ENCODE measurements at places on chromosomes 3 and 15.

GRCh38 chr3:48571938-48572337 is 8.4 kb upstream of the UCN2 start:
- no peak for DNase-seq

GRCh38 chr15:73142802-73143762 is 90.8 kb downstream of the NEO1 start:
- no peak for DNase-seq

GRCh38 chr15:63915873-63916771 is 82.4 kb upstream of the HERC1 start:
- peak; percentile 35 for DNase-seq

GRCh38 chr15:77629070-77630030 is 3.4 kb downstream of the LINGO1 start:
- DNase-seq: no peak

DNA sequence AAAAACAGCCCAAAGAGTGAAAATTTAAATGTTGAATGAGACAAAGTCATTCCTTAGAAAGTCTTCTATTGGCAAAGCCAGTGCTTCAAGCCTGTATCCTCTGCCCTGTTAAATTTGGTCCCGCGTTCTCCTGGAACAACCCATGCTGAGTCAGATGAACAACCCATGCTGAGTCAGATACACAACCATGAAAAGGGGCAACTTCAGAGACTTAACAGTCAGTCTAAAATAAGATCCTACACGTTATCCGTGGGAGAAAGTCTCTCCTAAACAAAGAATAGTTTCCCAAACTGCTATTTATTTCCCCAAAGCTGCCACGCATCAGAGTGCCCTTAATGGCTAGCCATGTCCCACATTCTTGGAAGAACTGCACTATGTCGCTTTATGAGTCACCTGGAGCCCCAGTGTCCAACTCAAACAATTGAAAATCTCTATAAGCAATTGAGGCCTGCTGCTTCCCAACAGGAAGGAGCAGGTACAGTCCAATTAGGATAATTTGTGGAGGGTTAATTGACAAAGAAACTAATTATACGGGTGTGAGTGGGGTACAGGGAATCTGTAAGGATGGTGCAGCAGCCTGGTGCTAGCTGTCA is 66.1 kb downstream of the WHAMM start:
- peak; percentile 49 for DNase-seq

DNA sequence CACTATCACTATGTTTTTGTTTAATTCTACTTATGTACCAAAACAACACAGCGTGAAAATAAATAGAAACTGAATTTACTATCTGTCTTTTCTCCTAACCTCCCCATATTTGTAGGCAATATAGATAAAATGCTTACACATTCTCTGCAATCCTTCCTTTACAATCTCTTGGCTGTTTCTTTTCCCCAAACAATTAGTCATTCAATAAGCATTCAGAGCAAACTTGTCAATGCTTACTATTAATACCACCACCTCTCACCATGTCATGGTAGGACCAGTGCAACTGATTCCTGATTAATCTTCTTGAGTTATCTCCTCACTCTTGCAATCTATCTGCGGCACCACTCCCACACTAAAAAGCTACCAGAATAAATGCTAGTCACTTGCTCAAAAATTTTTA is 74.0 kb upstream of the TTBK2 start:
- peak; percentile 65 for DNase-seq

GRCh38 chr3:59970376-59970775 is 920.6 kb upstream of the CFAP20DC start:
- no peak for DNase-seq

DNA sequence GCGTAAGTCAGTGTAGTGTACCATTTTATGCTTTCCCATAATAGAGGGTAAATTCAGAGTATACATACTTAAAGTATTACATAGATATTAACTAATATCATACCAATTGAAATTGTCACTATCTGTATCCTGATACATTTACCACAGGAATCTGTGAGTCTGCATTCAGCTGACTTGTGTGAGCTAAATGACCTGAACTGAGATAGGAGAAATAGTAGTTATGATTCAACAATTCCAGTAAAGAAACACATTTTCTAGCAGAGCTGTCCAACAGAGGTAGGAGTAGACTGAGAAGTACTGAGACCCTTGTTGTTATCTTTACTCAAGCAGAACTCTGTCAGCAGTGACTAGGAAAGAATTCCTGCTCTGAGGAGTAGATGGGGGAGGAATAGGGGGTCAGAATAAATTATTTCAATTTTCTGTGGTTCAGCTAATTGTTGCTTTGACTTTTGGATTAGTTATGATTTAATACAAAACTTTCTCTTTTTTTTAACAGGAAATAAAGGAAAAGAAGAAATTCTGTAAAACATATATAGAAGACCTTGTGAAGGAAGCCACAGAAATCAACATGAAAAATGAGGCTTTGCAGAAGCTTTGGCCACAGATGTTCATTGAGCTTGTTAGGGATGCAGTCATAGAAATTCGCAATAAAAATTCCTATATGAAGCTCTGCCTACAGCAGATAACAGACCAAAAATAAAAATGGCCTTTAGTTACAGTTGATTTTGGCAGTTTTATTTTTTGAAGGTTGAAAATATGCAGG is 66.2 kb upstream of the THSD4 start:
- peak; percentile 98 for DNase-seq

DNA sequence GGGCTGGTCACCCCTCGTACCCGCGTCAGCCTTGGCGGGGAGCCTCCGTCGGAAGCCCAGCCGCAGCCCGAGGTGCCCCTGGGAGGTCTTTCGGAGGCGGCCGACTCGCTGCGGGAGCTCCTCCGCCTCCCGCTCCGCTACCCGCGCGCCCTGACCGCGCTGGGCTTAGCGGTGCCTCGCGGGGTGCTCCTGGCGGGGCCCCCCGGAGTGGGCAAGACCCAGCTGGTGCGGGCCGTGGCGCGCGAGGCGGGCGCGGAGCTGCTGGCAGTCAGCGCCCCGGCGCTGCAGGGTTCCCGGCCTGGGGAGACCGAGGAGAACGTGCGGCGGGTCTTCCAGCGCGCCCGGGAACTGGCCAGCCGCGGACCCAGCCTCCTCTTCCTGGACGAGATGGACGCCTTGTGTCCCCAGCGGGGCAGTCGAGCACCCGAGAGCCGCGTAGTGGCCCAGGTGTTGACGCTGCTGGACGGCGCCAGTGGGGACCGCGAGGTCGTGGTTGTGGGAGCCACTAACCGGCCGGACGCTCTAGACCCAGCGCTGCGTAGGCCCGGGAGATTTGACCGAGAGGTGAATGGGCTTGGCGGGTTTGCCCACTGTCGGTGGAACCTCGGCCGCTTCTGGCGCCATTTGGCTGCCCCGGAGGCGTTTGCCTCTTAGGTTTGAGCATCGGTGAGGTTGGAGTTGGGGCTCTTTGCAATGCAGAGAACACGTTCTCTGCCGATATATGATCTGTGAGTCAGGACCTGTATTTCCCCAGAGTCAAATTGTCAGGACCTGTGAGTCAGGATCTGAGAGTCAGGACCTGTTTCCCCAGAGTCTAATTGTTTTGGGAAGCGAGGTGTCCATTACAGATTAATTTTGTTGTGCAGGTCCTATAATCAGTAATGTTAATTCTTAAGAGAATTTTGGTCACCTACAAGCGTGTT is 24.9 kb upstream of the GATM start:
- DNase-seq: peak; percentile 12

GRCh38 chr3:116052602-116053001 is 392.7 kb downstream of the LSAMP start:
- DNase-seq: no peak

GRCh38 chr3:97662762-97663161 is 101.8 kb upstream of the ARL6 start:
- no peak for DNase-seq

GRCh38 chr3:100254168-100254777 is 6.5 kb upstream of the TBC1D23 start:
- DNase-seq: peak; percentile 78

GRCh38 chr15:77347197-77347596 is 72.7 kb downstream of the PEAK1 start:
- DNase-seq: no peak

- peak; percentile 62 for DNase-seq
These were observed 60.4 kb upstream of the RBM5 start for GRCh38 chr3:50028346-50028745.

GRCh38 chr15:95609096-95609495 is 721.4 kb upstream of the NR2F2 start:
- DNase-seq: peak; percentile 25

DNA sequence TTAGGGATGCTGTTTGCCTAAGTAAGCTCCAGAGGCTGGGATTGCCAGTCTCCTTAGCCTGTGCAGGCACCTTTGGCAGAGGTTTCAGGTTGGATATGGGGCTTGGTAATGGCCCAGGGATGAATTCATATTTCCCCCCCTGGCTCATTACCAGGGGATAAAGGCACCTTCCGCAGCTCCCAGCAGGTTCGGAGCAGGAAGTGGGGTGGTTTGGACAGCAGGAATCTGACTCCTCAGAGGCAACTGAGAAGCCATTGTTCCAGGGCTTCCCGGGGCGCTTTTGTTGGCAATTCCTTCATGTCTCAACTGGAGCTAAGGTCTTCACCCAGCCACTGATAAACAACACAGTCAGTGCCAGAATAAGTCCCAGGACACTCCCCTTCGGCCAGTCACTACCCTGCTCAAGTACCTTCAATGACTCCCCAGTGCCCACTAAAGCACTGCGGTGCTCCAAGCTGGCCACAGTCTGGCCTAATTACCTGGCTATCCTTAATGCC is 85.3 kb upstream of the SLC6A6 start:
- no peak for DNase-seq

DNA sequence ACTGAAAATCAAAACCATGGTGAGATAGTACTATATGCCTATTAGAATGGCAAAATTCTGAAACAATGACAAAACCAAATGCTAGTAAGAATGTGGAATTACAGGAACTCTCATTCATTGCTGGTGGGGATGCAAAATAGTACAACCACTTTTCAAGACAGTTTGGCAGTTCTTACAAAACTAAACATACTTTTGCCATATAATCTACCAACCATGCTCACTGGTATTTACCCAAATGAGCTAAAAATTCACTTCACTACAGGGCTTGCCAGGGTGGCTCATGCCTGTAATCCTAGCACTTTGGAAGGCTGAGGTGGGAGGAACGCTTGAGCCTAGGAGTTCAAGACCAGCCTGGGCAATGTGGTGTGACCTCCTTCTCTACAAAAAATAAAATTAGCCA is 40.0 kb downstream of the MYO9A start:
- DNase-seq: no peak

DNA sequence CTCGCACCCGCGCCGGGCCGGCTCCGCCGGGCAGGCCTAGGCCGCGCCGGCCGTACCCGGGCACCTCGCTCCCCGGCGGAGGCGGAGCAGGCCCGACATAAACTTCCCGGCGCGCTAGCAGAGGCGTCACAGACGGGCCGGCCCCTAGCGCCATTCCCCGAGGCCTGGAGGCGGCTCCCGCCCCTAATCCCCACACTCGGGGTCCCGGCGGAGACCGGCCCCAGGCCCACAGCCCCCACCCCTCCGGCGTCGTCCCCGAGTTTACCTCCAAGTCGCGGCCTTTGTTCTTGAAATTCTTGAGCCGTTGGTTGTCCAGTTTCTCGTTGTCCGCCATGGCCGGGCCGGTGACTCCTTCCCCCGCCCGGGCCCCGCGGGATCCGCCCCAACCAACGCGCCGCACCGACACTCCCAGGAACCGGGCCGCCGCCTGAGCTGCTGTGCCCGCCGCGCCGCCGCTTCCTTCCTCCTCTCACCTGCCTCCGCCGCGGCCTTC is 376 bp downstream of the KPNA4 start:
- DNase-seq: peak; percentile 44

- DNase-seq: no peak
These were observed 110.7 kb downstream of the ROBO1 start for GRCh38 chr3:79657076-79657475.

- no peak for DNase-seq
These were observed 483.2 kb upstream of the SGO1 start for GRCh38 chr3:20669184-20669583.

- no peak for DNase-seq
These were observed 19.1 kb upstream of the APEH start for GRCh38 chr3:49654955-49655556.

DNA sequence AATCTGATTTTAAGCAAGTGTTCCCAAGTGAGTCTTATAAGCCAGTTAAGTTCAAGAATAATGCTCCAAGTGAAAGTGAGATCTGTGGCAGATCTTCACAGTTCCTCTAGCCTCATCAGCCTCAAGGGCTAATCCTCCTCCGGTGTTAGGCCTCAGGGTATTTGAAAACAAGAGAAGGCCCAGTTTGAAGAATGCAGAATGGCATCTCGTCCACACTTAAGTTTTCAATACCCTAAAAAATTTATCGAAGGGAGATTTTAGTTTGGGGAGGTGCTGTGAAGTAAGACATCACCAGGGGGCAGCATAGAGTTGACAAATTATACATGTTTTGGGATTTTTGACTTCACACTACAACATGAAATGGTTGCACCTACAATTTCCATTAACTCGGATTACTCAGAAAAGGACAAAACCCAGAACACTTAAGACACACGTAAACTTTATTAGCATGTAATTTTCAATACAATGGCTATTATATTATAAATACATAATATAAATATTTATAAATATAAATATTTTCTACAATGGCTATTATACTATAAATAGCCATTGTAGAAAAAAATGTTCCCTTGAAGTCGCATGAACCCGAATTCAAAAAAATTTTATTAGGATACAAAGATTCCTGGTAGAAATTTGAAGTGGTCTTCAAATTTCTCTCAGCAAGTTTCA is 2.3 kb upstream of the TMEM266 start:
- peak; percentile 29 for DNase-seq

GRCh38 chr3:134373271-134374104 is 759 bp downstream of the AMOTL2 start:
- DNase-seq: peak; percentile 95

DNA sequence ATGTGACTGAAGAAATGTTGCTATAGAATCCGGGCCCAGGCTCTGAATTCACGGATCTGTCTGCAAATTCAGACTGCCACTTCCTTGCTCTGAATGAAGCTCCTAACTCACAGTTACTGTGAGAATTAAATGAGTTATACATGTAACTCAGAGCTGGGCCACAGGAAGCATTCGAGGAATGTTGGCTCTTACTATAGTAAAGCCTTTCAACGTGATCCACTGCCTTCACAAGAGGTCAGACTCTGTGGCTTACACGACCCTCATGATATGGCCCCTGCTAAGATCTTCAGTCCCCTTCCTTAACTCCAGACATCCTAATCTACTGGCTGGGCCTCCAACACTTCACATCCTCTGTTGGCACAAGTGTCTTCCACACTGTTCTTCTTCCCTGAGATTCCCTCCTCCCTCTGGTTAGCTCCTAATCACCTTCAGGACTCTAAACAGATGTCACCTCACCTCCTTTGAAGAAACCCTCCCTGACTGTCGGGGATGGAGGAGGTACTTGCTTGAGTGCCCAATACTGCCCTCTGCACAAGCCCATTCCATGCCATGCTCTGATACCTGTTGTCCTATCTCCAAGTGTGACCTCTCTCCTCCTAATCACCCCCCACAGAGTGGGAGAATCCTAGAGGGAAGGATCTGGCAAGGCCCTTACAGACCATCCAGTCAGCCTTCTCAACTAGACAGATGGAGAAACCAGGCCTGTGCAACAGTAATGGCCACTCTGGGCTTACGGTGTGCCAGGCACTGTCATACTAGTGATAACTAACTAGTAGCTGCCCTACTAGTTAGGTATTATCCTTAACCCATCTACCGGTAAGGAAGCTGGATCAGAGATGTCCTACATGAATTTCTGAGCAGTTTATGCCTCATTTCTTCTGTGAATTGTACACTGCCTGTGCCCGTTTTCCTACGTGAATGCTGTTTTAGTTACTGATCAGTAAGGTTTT is 1.3 kb downstream of the ACTR8 start:
- DNase-seq: peak; percentile 50

GRCh38 chr3:115862849-115863248 is 239.5 kb downstream of the GAP43 start:
- no peak for DNase-seq

GRCh38 chr3:30289324-30289723 is 317.1 kb upstream of the TGFBR2 start:
- no peak for DNase-seq

Data from fibroblast of upper back skin (primary cell).